ENCODE measurements at places on chromosomes 11 and 22. TPM values are rescaled to one million over a fixed set of nuclear protein-coding genes. Genes with fewer than 3 reads are reported as not detected.

The CHRM4 gene
- total RNA-seq = 0.18 TPM

The TEAD1 gene
- 0.51 TPM for total RNA-seq

The MFNG gene
- total RNA-seq = 292 TPM

The GPR83 gene
- total RNA-seq = 0.06 TPM

The MGAT3 gene
- total RNA-seq = 2.7 TPM

The GGT5 gene
- not detected for total RNA-seq

DNA sequence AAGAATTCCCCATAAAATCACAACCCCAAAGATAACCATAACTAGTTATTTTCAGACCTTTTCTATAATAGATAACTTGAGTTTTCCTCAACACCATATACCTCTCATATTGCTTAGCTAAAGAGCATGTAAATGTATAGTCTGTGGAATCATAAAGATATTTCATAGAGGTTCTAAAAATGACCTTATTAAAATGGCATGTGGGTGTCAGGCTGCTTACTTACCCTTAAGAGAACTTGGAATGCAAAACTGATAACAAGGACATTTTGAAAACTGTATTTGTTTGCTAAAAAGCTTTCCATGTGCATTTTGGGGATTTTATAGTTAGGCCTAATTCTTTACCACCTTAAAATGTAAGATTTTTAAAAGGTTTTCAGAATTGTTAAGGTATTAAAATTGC is 4.7 kb downstream of the SIK2 start:
- DNase-seq = no peak

DNA sequence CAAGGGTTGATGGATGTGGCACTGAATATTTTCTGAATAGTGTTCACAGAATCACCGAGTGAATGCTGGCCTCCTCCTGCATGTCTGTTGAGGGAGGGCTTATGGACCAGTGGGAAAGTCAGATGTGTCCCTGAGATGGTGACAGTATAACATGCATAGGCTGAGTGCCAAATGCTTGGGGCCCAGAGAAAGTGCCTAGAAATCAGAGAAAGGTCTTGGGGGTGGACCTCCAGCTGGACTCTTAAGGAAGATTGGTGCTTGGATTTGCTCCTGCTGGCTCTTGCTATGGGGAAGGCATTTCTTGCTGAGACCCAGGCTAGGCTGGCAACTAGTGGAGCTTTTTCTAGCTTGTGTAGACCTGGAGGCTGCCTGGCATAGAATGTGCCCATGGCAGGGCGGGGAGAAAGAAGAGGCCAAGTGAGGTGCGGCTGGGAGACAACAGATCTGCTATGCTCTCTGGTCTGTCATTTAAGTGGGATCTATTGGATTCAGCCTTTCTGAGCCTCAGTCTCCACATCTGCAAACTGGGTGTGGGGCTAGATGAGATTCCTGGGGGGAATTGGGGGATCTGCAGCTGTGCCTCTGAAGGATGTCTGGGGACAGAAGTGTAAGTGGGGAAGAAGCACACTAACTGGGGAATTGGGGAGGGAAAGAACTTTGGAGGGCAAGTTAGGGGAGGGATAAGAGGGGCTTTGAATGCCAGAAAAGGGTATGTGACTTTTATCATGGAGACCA is 27.4 kb downstream of the ZNRF3 start:
- no peak for DNase-seq

- DNase-seq = no peak
Observed at GRCh38 chr11:122720107-122720881, 64.8 kb downstream of the UBASH3B start.

DNA sequence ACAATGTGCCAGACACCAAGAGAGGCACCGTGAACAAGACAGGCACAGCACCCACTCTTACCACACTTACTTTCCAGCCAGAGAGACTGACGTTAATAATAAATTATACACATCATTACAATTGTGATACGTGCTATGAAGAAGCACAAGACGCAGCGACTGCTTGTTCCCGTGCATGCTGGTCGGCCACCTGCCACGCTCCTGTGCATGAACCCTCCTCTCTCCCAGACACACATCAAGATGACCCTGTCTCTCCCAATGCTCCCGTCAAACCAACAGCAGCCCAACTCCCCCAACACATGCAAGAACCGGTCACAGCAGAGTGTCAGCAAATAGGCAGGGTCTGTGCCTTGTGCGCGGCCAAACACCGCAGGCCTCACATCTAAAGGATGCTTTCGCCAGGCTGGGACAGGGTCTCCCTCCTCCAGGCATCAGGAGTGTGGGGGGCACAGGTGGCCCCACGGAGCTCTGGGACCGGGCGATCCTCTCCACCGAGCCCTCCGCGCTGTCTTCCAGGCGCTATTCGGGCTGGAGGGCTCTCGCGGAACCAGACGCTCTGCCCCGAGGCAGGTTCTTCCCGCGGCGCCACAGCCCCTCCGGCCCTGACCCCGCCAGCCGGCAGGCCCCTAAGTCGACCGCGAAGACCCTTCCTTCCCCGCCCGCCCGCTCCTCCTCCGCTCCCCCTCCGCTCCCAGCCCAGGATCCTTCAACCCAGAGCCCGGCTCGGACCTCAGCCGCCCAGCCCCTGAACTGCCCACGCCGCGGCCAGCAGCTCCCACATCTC is 533 bp downstream of the SERGEF start:
- DNase-seq = no peak

DNA sequence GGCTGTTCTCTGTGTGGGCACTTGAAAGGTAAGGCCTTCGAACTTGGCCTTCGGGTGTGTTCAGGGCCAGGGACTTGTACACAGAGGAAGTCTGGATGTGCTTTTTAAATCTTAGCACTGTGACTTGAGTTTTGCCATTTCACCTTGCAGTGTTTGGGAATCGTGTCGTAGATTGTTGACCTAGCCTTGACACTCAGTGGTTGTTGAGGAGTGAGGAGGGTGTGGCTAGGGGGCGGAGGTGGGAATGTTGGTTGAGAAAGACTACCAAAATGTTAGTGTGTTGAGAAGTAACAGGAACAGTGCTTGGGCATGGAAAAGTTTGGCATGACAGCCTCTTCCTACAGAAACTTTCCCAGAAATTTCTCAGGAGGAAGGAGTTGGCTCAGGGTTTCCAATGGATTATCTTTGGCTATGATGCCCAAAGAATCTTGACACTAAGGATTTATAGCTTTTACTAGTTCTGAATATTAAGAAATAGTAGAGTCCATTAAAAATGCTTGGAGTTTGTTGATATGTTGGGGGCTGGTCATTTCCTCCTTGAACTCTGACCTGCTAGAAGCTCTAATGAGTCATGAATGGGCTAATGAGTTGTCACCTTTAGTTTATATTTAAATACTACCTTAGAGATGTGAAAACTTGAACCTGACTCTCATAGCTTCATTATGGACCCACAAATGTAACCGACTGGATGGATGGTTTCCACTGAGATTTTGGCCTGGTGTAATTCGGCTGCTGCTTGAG is 40.6 kb downstream of the BARX2 start:
- no peak for DNase-seq

All from T-cell (primary cell).